CD4-positive, alpha-beta T cell (primary cell): ENCODE measurements at places on chromosomes 7 and 10.
A peak's percentile ranks its signal among the peaks of the same experiment; 100 is the strongest.

DNA sequence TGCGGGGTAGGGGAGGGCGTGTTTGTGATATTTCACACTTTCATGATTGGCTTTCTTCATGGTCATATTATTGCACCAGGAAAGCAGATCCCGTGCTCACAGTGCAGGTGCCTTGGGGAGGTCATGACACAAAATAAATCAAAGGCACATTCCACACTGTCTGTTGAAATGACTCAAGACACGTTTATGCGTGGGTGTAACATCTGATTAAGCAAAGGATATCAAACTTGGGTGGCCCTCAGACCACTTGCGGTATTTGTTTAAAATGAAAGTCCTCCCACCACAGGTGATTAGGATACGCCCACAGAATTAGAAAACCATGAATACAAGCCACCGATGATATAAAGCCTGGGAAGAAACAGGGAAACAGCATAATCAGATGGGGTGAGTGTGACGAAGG lies 51.1 kb downstream of the SVIL start:
- DNase-seq, result no peak

DNA sequence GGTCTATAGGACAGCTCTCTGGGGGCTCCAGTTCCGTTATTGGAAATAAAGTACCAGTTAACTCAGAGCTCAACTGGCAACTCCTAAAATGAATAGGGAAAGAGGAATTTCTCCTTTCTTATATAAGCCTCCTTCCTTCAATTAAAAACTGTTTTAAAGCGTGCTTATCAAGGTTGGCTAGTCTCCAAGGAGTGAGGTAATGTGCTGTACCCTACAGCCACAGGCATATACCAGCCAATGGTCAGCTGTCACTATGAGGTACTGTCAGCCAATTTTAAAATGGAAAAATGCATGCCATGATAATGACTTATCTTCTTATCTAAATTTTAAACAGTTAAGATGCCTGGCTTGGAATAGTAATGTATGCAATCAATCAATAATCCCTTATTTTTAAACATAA lies 76.2 kb downstream of the PLCE1 start:
- DNase-seq, result no peak

DNA sequence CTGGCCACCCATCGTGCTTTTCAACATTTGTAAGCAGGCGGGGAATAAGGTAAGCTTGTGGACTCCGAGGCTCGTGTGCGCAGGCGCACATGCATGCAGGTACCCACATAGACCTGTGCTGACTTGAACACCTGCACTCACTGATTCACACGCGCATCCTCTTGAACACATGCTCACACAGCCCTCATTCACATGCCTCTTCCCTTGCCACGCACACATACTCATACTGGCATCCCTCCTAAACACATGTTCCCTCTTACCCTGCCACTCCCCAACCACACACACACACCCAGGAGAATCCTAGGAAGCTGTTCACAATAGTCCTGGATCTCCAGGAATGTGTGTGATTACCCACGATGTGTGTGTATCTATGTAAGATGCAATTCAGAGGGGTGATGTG lies 44.1 kb upstream of the LBX1 start:
- no peak for DNase-seq

- no peak for DNase-seq
These were observed 33.9 kb upstream of the SLC29A3 start for GRCh38 chr10:71285180-71285545.

DNA sequence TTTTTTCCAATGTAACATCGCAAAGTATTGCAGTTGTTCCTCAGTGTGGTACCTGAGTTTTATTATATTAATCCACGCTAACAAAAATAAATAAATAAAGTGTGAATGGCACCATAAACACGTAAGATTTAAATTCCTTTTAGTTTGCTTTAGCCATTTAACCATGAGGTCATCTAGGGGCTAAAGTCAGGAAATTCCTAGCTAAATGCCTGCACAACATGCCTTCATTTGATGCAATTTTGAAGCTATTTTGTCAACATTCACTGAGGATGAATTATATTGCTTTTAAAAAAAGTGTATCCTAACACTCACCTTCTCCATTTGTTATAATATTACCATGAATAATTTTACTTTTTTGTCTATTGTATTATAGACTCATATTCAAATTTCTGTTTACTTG lies 714.4 kb downstream of the GATA3 start:
- no peak for DNase-seq

DNA sequence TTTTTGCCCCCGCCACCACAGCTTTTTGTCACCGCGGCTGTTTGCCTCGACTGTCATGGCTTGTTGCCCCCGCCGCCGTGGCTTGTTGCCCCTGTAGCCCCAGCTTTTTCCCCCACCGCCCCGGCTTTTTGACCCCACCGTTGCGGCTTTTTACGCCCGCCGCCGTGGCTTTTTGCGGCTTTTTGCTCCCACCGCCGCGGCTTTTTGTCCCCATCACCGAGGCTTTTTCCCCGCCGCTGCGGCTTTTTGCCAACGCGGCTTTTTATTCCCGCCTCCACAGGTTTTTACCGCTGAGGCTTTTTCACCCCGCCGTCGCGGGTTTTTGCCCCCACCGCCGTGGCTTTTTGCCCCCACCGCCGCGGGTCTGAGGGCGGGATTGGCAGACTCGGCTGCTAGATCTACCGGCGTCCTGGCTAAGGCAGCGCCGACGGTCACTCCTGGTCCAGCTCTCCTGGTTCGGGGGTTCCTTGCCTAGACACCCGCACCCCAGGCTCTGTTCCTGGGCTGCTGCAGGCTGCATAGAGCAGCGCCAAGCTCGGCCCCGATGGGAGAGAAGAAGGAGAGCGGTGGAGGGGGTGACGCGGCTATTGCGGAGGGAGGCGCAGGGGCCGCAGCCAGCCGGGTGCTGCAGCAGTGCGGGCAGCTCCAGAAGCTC lies 637.7 kb downstream of the ZNF716 start:
- DNase-seq, result no peak

- no peak for DNase-seq
These were observed 9.8 kb upstream of the CDHR1 start for GRCh38 chr10:84184517-84184916.

DNA sequence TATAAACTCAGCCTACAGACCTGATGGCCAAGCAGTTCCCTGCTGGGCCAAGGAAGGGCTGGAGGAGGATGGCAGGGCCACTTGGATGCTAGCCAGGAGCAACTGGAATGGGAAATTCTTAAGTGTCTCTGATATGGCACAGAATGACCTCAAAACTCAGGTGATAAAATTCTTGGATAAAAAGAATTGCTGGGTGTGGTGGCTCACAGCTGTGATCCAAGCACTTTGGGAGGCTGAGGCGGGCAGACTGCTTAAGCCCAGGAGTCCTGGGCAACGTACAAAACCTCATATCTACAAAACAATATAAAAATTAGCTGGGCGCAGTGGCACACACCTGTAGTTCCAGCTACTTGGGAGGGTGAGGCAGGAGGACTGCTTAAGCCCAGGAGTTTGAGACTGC lies 14.0 kb upstream of the PKD1L1 start:
- DNase-seq, result no peak

DNA sequence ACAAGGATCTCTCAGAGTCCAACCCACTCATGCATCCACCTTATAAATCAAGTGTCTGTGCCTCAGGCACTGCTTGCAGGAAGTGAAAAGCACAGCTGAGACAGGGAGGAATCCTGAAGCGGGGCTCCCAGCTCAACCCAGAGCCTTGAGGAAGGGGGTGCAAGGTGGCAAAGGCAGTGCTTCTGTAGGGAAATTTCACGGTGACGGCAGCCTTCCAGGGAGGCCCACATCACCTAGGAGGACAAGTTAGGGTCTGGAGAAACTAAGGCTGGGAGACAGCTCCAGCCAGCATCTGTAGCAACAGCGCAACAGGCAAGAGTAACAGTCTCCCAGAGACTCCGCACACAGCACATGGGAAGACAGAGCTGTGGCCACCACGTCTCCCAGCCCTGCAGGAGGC lies 2.7 kb downstream of the AOC1 start:
- DNase-seq, result no peak

DNA sequence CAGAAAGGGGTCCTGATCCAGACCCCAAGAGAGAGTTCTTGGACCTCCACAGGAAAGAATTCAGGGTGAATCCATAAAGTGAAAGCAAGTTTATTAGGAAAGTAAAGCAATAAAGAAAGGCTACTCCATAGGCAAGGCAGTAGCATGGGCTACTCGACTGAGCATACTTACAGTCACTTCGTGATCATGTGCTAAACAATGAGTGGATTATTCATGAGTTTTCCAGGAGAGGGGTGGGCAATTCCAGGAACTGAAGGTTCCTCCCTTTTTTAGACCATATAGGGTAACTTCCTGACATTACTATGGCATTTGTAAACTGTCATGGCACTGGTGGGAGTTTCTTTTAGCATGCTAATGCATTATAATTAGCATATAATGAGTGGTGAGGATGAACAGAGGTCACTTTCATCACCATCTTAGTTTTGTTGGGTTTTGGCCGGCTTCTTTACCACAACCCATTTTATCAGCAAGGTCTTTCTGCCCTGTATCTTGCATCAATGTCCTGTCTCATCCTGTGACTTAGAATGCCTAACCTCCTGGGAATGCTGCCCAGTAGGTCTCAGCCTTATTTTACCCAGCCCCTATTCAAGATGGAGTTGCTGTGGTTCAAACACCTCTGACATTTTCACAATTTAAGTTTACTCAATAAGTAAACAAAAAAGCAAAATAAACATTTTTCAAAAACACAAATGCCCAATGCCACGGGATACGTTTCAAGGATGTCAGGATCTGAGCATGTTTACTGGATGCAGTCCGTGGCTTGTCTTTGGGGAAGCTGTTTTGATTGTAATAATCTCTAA lies 37.0 kb downstream of the ALOX5 start:
- no peak for DNase-seq

DNA sequence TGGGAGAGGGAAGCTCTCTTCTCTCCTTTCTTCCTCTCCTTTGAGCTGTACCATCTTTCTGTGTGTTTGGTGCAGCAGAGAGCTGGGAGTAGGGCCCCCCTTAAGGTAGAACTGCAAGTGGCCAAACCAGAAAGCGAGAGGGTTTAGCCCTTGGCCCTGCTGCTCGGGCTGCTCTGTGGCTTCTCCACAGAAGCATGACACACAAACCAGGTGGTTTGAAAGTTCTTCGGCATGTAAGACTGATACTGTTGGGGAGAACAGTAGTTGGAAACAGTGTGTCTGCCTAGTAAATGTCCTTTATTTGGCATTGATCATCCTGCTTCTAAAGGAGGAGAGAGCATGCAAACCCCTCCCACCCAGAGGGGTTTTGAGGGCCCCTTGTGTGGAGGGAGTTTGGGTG lies 277.8 kb downstream of the CELF2 start:
- DNase-seq, result no peak

DNA sequence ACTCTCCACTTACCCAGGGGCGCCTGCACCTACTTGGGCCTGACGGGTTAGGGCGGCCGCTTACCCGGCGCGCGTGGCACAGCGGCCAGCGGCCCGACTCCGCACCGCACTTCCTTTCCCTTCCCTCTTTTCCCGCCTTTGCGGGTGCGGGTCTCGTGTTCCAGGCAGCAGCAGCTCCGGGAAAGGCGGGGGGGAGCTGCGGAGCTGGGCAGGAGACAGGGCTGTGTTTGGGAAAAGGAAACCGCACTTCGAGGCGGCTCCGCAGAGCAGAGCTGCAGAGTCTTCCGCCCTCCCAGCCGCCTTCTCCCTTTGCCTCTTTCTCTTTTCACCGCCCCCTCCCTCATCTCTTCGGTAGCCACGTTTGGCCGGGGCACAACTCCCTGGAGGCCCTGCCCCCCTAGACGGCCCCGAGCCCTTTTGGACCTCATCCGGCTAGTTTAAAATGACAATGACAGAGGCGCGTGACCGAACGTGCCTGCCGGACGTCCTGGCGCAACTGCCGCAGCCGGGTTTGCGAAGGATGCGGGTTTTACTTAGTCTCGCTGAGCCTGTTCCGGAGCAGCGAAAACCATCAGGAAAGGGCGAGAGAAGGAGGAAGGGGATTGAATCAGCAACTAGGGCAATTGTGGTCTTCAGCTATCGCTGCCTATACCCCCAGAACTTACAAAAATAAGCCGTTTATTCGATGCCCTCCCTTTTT lies 7.9 kb upstream of the PAX2 start:
- no peak for DNase-seq

DNA sequence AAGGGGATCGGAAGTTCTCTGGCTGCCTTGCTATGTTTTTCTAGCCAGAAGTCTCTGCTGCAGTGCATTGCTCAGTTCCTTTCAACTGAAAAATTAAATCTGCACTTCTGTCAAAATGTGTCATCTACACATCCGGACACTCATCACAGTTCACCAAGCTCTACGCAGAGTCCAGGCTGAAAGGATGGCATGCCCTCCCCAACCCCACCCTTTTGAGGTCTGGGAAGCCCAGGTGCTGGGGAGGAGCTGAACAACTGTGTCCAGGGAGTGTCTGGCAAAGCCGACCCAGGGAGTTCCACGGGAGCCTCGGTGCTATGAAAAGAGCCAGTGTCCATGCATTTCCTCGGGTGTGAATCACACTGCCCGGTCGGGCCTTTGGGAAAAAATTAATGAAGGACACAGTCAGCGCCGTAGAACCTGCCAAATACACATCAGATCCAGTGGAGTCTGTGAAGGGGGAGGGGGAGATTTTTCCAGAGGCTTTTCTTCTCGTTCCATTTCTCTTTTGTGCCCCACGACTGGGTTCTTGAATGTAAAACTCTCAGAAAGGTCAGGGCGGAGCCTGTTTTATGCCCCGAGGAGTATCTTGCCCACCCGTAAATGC lies 757 bp upstream of the PALS2 start:
- DNase-seq, result peak; percentile 10

GRCh38 chr7:51824050-51824449 lies 507.4 kb upstream of the COBL start:
- DNase-seq, result no peak

DNA sequence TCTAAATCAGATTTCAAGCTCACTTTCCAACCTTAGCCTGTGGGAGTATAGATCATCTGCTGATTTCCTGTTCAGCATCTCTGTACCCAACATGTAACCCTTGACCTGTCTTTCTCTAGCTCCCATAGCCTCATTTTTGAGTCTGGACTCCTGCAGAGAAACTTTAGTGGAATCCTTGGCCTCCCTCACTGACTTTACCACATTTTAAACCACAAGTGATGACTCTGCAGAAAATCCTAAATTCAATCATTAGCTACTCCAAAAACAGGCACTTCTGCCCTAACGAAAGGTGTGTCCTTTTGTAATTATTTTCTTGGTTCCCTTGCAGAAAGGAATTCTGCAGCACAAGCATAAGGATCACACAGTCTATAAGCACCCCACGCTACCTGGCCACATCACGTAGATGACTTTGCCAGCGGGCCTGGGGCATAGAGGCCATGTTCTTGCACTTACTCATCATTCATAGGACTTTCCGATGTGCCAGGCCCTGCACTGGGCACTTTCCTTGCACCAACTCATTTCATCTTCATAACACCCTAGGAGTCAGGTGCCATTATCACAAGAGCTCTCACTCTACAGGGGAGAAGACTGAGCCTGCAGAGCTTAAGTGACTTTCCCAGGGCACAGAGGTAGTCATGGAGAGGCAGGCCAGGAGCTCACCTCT lies 57.2 kb upstream of the OPALIN start:
- no peak for DNase-seq

DNA sequence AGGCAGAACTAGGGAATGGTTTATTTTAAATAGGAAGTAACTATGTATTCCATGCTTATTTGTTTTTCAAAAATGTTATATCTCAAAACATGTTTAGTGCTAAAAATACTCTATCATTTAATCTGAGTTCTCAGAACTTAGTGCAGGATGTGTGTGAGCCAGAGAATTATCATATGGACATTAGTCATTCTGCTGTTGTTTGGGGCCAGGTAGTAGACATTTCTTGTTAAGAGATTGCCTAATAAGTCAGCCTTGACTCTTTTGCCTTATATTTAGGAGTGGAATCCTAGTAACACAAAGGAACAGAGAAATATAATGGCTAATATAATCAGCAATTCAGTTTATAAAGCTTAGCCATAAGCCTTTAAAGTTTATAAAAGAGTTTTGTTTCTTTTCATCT lies 149.8 kb downstream of the CCSER2 start:
- no peak for DNase-seq

- DNase-seq, result no peak
These were observed 647.2 kb downstream of the GRM8 start for GRCh38 chr7:126605553-126605952.
